HFF-Myc (cell line): ENCODE measurements at places on chromosomes 2 and 18.
A peak's percentile ranks its signal among the peaks of the same experiment; 100 is the strongest.

DNA sequence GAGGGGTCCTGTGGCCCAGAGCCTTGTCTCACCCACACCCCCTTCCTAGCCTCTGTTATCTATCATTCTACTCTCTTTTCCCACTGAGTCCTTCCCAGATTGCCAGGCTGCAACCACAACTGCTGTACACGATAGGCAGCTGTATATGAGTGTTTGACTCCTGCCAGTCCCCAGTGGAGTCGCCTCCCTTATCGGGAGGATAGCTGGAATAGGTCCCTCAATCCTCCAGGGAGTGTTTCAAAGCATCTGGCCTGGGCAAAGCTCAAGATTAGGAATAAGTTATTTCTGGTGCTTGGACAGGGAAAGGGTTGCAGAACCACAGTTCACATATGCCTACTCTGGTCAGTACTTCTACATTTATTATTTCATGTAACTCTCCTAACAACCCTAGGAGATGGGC is 4.8 kb downstream of the MSGN1 start:
- no peak for DNase-seq

DNA sequence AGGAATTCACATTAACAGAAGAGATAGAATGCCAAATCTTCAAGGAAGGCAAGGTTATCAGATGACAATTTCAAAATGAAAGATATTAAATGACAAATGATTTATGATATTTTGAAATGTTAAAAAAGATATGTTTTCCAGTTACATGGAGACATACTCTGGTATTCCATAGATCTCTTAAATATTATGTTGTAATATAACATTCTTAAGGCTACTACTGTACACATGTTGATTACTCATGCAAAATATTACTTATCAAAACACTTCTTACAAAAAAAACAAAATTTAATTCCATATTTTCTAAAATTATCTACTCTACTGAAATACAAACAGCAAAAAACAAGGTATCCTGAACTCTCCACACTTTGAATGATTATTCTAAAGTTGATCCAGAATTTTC is 22.9 kb downstream of the RTTN start:
- DNase-seq: no peak

DNA sequence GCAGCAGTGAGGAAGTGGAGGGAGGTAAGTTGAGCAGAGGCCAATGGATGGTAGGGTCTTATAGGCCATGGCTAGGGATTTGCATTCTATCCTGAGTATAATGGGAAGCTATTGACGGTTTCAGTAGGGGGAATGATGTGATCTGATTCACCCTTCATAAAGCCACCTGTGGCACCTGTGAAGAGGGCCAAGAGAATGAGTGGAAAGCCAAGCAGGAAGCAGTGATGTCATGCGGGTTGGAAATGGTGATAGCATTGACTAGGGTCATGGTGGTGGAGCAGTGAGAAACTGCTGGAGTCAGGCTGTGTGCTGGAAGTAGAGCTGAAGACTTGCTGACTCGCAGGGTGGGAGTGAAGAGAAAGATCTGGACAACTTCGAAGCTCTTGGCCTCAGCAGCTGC is 111.7 kb downstream of the MARCHF4 start:
- DNase-seq: no peak

DNA sequence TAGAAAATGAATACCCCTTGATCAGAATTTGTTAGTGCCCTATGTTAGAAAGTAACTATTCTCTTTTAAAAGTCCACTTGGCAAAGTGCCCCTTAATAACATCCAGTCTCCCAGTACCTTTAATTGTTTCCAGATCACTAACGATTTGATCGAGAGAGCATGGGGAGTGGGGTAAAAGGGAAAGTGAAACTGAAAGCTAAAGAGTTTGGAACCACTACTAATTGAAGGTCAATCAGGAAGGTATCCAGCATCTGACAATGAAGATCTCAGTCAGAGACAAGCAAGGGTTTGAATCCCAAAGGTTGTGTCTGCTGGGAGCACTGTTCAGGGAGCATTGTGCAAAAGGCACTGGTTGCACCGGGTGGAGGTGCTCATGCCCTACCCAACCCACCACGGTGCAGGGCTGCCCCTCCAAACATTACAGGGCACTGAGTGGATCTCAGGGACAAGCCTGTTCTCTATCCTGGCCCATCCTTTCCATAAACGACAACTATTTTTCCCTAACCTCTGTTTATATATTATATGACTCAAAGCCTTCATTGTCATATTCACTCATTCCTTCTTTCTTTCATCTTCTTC is 14.6 kb upstream of the RIT2 start:
- peak; percentile 0 for DNase-seq

DNA sequence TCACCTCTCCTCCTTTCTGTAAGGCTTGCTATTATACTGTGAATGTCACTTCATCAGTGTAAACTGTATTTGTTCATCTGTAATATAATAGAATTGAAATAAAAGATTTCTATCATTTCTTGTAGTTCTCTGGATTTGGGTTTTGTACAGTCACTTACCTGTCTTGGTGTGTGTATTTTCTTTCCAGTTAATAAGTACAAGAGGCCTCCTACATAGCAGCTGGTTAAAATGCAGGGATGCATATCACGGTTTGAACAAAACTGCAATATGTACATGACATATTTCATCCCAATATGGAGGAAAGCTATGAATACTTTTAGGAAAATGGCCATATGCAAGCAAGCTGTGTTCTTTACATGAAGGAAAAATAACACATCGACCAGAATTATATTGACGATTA is 5.4 kb upstream of the STAT1 start:
- no peak for DNase-seq

DNA sequence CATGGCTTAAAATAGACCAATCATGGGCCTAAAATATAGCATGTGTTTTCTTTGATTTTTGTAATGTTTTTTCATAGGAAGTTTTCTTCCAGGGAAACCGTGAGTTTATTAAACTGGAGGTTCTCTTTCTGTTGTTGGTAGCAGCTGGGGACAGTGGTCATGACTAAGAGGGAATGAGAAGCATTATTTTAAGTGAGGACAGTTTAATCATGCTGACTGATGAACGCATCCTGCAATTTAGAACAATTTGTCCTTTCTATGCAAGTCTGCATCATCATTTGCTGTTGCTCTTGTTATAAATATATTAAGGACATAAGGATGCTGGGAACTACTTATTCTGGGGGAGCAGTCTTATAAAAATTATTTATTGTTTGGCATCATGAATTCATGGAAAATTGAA is 51.2 kb downstream of the CAVIN2 start:
- DNase-seq: no peak

DNA sequence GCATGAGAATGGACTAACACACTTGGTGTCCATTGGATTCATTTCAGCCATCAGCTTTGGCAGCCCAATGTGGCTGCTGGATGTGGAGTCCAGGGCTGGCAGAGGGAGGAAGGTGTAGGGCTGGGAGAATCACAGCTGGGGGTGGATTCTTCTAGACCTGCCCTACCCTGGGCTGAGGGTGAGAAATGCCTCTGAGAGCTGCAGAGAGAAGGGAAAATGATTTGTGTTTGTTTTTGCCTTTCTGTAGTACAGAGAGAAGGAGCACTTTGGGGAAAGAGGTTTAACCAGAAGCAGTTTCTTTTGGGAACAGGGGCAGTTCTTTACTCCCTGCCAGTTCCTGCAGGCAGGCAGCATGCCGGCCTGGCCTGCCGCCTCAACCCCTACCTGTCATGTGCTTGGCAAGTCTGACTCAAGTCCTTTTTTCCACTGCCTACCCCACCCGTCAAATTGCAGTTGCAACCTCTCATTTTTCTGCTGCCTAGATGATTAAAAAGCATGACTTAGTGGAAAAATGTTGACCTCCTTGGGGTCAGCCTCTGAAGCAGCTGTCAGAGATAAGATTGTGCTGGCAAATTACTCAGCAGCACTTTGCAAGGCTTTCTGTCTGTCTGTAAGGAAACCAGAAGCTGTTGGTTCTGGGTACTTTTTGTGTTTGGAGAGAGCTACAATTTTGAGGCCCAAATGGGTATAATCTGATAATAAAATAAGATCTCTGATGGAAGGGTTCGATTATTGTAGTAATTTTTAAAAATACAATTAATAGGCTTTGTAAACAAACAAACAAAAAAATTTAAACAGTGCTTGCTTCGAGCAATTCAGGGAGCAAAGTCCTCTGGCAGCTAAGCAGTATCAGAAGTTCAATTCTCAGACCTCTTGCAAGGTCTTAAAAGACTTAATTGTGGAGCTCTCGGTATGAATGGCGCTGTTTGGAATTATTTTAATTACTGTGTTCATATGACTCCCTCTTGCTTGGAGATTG is 21.7 kb downstream of the LBH start:
- no peak for DNase-seq

- no peak for DNase-seq
These were observed 19.4 kb upstream of the ATP6V1B1 start for GRCh38 chr2:70916291-70916690.

DNA sequence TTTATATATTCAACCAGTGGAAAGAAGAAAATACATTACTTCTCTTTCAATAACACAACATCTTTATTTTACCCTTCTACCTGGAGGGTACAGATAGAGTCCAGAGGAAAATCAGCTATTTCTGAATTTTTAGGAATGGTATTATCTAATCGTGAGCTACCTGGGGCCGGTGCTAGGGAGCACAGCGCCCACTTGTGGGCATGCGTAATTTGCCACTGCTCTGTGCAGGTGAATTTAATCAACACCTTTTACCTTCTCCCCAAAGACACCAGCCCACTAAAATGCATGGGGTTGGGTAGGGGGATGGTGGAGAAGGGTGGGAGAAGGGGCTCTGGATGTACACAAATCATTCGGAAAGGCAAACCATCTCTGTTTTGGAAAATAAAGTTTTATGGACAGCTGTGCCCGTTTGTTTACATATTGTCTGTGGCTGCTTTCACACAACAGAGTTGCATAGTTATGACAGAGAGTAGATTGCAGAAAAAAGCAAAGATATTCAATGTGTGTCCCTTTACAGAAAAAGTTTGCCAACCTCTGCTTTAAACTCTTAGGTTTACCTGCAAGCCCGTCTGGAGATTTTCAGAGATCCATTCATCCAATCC is 51.5 kb upstream of the DCC start:
- no peak for DNase-seq

DNA sequence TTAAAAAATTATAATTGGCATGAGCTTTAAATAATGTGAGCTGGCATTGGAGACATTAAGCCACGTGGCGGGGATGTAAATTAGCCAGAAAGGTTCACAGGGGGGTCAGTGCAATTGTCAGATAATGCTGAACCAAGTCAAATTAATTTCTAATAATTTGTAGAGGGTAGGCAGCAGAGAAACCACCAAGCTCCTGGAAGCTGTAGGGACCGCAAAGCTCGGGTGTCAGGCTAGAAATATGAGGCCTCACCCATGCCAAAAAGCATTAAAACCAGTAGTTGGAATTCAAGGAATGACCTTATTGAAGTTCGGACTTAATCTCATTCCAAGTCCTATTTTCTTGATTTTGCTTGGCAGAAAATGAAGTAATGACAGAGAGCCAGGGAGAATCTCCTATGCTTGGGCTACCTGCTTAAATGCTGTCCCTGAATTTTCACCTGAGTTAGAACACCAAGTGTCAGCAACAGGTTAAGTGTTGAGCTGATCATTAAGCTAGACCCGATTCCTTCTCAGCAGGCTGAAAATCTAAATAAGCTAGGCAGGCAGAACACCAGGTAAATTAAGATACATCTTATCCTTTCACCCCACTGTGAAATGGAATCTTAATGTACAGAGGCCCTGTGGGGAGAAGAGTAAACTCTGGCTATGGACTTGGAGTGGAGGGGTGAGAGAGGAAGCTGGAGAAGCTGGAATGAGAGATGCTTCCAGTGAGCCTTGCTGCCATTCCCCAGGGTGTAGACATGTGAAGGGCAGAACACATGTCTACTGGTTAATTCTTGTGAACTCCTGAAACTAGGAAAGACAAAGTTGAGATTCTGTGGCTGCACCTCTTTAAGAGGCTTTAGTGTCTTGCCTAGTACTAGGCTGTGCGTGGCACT is 520.0 kb downstream of the SLC4A3 start:
- no peak for DNase-seq

- peak; percentile 79 for DNase-seq
These were observed at the start of gene FASTKD1 for GRCh38 chr2:169573160-169573973. Gene FASTKD1, minus strand, starts transcription at chr2:169573865. Its CDS starts 1,836 bp downstream, at chr2:169572029.
